ENCODE measurements at places on chromosomes 4 and X.

DNA sequence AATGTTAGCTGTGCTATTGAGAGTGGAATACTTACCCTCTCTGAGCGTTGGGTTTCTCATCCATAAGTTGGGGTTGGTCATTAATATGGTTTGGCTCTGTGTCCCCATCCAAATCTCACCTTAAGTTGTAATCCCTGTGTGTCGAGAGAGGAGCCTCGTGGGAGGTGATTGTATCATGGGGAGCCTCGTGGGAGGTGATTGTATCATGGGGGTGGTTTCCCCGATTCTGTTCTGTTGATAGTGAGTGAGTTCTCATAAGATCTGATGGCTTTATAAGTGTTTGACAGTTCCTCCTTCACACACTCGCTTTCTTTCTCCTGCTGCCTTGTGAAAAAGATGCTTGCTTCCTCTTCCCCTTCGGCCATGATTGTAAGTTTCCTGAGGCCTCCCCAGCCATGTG is 391.1 kb downstream of the FAM133A start:
- no peak for DNase-seq

DNA sequence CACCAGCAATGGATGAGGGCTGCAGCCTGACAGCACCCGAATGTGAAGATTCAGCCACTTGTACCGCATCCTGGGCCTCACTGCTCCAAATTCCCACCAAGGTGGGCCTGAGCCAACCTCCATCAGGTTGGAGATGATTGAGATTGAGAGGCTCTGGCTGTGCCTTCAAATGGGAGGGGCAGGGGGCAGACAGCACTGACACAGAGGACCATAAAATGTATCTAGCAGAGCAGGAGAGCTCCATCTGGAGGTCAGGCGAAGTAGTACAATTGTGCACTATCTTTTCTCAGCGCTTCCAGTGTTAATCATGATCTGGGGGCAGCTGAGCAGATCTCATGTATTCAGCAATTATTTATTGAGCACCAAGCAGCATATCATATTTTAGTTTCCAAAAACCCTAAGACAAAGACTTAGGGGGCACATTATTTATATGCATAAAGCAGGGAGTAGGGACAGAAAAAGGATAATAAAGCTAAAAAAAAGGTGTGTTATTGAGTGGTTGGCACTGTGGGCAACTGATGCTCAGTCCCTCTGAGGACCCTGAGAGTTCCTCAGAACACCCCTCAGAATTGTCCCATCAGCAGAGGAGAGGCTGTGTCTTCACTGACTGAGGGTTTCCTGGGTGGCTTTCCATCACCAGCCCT is 31.6 kb upstream of the C1QTNF7 start:
- DNase-seq: peak; percentile 49

- peak; percentile 82 for DNase-seq
Observed at GRCh38 chr4:7074426-7074825, 6.6 kb upstream of the GRPEL1 start.

DNA sequence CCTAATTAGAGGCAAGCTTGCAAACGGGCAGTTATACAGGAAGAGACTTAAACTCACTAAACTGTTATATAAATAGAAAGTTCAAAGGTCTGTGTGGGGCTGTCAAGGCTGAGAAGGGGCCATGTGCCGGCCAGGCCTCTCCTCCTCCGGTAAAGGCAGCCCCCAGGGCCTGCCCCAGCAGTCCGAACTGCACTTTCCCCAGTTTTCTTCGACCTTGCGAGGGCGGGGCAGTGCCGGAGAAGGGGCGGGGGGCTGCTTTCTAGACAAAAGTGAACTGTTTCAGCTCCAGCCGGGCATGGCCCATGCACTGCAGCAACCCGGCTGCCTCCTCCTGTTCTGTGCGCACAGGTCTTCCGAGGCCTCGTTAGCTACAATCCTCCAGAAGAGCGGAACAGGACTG is 4.1 kb downstream of the AFF2 start:
- no peak for DNase-seq

DNA sequence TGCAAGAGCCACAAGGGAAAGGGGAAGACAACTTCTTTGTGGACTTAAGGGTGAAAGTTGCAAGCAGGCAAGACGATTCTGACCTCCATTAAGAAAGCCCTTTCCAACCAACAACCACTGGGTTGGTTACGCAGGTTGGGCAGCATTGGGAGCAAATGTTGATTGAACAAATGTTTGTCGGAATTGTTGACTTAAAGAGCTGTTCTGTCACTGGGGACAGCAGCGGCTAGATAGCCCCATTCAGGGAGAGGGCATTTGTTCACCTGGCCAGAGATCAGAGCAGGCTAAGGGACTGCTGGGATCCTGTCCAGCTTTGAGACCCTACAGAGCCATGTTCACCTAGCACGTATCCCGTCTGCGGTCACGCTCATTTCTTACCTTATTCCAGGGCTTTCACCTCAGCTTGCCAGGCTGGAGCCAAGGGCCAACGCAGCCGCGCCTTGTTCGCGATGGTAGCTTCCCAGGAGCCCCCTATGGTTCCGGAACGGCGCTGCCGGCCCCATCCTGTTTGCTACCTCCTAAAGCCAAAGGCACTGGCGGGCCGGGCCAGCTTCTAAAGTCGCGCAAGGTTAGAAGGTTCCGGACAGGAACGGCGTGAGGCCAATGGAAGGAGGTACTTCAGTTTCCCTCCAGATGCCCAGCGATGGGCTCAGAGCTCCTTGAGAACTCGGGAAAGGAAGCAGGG is 24.6 kb downstream of the F9 start:
- no peak for DNase-seq

GRCh38 chr4:62377700-62378099 is 1177.6 kb downstream of the ADGRL3 start:
- no peak for DNase-seq

DNA sequence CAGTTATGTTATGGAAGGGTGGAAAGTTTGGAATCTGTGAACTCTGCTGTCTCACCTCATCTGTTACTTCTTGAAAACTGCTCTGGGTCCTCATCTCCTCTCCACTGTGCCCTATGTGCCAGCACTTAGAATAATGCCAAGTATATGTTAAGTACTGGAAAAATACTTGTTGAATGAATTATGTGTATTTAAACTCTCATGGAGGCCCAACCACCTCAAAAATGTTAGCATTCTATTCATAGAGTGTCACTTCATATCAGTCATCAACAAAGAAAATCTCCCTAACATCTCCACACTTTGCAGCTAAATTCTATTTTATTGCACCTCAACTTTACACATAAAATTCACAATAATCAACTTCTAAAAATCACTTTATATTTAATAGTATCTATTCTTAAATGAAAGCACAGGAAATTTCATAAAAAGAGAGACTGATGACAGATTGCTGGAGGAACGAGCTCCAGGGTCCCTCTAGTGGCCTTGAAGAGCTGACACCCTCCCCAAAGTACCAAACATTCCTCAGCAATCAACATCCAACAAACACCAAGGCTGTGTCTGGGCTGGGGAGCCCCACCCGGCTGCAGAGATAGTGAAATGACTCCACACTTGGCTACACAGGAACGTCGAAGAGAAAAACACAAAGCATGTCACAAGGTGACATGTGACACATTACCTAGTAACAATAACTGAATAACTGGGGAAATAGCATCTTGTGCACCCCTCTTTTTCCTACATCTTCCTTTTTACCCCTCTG is 45.8 kb downstream of the SLC39A8 start:
- DNase-seq: peak; percentile 38

DNA sequence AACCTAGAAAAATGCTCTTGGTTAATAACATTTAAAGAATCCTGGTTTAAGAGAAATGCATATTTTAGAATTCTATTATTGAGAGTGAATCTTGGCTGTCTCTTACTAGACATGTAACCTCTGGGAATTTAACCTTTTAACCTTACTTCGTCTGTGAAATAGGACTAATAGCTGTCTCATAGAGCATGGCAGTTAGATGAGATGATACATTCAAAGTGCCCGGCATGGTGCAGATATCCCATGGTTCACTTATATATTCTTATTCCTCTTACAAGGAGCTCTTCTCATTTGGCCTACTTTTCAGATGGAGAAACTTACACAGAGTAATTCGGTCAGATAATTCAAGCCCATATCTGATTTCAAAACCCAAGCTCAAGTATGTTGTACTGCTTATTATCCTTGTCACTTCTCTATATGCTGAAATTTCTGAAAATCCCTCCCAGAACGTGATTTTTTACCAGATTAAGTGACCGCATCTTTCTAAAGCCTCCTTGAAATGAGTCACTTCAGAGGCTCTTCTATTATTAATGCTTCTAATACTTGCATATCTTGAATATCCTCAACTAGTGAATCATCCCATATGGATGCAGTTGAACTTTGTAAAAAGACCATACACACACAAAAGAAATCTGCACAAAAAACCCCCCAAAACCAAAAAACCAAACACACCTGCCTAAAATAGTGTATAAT is 4.9 kb downstream of the CDKN2AIP start:
- peak; percentile 74 for DNase-seq

GRCh38 chr4:129428454-129428853 is 332.5 kb downstream of the C4orf33 start:
- no peak for DNase-seq

DNA sequence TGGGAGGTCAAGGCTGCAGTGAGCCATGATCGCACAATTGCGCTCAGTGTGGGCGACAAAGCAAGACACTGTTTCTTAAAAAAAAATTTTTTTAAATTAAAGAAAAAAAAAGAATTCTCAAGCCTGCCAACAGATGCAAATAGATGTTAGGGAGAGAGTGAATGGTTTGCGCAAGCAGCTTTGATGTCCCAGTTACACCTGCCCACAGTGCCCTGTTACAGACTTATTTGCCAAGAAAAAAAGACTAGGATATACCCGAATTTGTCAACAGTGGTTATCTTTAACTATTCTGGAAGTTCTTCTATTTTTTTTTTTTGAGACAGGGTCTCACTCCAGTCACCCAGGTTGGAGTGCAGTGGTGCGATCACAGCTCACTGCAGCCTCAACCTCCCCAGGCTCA is 44.3 kb upstream of the UGDH start:
- no peak for DNase-seq

DNA sequence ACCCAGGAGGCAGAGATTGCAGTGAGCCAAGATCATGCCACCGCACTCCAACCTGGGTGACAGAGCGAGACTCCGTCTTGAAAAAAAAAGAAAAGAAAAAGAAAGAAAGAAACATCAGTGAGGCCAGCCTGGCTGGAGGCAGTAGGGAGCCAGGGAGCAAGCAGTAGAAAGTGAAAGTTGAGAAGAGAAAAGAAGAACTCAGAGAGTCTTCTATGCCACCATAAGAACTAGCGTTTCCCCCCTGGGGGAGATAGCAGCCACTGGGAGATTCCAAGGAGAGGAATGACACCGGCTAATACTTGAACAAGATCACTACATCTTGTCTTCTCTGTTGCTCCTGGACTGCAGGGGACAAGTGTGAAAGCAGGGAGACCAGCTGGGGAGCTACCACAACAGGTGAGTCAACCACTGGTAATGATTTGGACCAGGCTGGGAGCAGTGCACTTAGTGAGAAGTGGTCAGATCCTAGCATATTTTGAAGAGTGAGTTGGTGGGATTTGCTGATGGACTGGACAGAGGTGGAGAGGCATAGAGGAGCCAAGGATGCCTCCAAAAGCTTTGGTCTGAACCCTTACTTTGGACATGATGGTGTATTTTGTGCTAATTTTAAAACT is 33.4 kb downstream of the SLC2A9 start:
- peak; percentile 6 for DNase-seq

DNA sequence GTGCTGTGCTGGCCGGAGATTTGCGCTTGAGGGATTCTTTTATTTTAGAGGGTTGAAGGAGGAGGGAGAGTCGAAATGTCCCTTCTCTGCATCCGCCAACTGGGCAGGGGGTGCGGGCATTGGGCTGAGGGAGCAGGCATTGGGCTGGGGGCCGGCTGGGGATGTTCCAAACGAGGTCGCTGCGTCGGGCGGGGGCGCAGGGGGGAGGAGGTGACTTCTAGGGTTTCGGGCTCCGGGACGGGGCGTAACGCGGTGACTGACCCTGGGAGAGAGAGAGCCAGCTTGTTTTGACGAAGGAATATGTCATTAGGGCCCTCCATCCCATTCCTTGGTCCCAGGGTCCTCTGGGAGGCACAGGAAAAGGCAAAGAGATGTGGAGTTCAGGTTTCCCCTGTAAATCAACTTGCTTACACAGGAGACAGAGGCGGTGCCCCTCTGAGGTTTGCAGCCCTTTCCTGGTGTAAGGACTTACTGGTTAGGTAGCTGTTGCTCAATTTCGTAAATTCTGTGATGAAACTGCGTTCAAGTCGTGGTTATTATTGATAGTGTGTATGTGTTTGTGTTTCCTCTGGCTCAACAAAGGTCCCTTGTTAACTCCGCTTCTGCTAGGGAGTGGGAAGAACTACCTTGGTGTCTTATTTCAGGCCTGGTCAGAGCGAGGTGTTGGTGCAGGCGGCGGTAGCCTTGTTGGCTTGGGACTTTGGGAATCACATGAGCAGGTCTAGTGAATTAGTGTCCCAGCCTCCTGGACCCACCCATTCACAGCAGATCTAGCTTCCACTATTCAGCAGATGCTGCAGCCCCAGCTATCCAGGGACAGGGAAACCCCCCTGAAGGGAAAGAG is 716 bp downstream of the FHIP1A start:
- peak; percentile 20 for DNase-seq

DNA sequence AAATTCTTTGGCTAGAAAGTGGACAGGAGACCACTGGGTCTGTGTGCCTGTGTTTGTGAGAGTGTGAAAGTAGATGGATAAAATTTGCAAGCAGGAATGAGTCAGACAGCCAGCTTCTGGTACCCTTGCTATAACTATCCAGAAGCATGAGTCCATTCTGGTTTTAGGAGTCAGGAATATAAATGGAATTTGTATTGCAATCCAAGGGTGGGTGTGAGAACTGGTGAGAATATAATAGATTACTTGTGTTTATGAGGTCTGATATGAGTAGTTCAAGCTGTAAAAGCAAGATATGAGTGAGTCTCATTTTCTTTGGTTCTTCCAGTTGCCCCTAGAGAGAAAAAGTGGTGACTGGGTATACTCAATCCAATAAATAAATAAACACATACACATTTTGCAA is 212.7 kb upstream of the TAPT1 start:
- DNase-seq: no peak

DNA sequence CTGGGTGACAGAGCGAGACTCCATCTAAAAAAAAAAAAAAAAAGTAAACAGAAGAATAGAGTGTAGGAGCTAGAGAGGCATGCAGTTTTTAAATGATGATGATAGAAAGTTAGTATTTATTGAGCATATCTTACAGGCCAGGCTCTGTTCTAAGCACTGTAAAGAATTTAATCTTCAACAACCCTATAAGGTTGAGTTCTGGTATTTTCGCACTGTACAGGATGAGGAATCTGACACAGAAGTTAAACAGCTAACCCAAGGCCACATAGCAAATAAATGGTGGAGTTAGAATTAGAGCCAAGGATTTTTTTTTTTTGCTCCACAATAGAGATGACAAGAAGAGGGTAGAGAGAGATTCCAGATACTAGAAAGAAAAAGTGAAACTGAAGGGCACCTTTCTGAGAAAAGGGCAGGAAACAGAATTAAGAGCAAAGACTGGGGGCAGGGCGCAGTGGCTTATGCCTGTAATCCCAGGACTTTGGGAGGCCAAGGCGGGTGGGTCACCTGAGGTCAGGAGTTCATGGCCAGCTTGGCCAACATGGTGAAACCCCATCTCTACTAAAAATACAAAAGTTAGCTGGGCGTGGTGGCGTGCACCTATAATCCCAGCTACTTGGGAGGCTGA is 56.1 kb downstream of the KLHL5 start:
- no peak for DNase-seq
